GM13976 (cell line): ENCODE measurements at places on chromosomes 12 and 14.

DNA sequence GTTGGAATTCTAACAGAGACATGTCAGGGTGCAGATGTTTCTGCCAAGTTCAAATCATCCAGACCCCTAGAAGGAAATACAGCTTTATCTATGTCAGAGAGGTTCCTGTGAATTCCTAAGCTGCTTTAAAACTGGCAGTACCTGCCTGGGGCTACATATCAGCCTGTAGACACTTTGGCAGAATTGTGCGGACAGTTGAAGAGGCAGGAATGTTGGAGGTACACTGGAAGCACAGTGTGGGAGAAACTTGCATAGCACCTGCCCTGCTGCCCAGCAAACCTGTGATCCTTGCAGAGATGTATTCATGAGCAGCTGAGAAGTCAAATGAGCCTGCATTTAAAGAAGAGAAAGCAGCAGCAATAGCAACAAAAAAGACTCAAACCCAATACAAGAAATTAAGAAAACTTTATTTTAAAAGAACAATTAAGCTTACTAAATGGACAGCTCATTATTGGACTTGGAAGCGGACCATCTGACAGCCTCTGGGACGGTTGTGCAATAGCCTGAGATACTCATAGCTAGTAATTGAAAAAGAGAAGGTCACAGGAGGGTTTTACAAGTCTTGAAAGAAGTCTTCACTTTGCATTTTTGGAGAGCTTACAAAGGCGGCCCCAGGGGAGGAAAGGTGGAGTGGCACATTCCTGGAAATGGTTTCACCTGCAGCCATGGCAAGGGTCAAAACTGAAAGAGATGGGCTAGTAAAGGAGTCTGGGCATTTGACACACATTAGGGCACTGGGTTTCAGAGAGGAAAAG, 280.9 kb upstream of the FLRT2 start:
- DNase-seq, result no peak

DNA sequence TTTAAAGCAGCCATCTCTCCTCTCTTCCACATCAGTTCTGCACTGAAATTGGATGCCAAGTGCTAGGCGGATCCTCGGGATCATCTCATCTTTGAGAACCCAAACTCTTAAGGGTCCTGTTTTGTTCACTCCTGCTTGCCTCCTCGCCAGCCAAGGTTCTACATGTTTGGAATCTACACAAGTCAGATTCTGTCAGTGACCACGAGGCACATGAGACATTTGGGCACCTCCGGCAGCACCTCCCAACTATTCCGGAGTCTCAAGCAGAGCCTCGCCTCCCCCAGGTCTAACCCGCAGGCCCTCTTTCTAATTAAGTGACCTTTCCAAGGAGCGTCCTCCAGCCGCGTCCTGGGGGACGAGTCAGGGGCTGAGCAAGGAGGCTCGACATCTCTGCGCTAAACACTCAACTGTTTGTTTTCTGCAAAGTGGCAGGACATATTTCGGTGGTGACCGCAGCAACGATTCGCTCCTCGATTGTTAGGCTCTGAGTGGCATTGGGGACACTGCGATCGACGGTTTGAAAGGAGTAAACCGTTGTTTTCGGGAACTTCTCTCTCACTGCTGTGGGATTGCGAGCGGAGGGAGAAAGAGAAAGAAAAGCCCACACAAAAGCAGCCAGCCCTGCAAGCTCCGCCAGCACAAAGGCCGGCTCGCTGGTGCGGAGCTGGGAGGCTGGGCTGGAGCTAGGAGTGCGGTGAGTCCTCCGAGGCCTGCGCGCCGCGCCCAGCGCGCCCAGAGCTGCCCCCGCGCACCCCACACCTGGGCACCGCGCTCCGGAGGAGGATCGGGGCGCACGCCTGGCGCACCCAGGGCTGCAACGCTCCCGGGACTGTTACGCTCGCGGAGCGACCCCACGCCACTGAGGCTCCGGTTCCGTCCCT, 640 bp downstream of the ARMH4 start:
- DNase-seq, result no peak

- DNase-seq, result no peak
These were observed 148.9 kb downstream of the PPM1H start for GRCh38 chr12:62785941-62786559.

DNA sequence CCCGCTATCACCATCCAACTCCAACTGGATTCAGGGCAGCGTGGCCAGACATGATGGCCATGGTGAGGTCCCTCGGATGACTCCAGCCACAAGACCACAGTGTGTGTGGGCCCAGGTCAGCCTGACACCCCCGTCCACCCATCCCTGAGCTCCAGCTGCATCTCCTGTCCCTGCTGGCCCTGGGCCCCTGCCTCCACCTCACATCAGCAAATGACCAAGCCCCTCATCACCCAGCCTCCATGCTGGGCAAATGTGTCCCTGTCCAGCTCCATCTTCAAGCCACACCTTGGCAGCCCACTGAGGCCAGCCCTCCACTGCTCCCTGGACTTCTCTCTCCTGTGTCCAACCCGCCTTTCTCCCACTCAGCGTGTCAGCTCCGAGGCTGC, 3.2 kb downstream of the GPR132 start:
- DNase-seq, result no peak

GRCh38 chr12:79020106-79020505, 155.5 kb downstream of the SYT1 start:
- DNase-seq, result no peak

DNA sequence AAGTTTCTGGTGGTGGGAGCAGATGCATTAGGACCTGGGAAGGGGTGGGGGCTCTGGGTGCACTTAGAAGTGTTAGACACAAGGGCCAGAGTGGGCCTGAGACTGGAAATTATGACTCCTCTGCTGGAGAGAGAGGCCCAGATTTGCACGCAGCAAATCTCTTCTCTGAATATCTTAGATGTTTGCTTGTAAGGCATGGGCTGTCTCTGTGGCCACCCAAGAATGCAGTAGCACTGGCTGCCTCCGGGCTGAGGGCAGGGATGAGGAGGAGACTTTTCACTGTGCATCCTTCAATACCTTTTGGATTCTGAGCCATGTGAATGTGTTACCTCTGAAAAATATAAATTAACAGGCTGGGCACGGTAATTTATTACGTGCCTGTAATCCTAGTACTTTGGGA, 14.0 kb upstream of the RABGGTA start:
- DNase-seq, result no peak

DNA sequence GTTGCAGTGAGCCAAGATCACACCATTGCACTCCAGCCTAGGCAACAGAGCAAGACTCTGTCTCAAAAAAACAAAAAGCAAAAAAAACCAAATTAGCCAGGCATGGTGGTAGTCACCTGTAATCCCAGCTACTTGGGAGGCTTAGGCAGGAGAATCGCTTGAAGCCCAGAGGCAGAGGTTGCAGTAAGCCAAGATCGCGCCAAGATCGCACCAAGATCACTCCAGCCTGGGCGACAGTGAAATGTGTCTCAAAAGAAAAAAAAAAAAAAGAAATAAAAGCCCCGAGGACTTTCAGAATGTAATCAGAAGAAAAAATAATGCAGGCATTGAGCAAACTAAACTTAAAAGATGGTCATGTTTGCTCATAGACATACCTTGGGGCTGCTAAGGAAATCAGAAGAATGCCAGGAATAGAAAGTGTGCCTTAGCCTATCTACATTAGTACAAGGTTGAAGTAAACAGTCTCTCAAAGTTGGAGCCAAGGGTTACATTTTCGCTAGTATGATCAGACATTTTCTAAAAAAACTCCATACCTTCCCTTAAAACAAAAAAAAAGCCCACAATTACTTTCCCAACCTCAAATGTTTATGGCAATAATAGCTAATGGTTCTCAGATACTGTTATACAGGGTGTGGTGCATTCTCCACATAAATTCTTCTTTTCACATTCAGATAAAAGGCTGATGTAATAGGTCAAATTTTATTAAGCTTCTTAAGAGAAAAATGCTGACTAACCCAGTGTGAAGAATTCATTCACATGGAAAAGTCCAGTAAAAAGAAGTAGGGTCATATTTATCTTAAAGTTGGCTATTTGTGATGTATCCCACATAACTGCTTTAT, 15.8 kb downstream of the DTD2 start:
- DNase-seq, result no peak

GRCh38 chr12:120013659-120014380, 24.8 kb downstream of the BICDL1 start:
- DNase-seq, result peak; percentile 65

DNA sequence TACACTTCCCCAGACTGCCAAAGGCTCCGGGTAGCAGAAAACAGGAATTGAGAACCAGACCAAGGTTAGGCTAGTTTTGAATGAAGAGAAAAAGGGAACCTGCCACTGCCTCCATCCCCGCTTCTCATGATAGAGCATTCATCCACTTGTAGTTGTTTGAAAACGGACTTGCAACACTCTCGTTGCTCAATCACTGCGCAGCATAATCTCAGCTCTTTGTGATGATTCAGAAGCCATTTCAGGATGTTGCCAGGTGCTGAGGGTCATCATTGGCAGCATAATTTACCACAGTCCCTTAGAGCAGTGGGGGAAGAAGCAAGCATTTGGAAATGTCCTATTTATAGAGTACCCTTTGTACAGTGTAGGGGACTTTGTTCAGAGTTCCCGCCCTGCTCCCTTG, 25.6 kb downstream of the KCNK13 start:
- DNase-seq, result no peak

- no peak for DNase-seq
These were observed 15.4 kb upstream of the PRIMA1 start for GRCh38 chr14:93803408-93804318.

GRCh38 chr12:103399986-103400385, 95.8 kb downstream of the C12orf42 start:
- DNase-seq, result no peak

GRCh38 chr12:120041386-120042231, 52.6 kb downstream of the BICDL1 start:
- DNase-seq, result no peak

DNA sequence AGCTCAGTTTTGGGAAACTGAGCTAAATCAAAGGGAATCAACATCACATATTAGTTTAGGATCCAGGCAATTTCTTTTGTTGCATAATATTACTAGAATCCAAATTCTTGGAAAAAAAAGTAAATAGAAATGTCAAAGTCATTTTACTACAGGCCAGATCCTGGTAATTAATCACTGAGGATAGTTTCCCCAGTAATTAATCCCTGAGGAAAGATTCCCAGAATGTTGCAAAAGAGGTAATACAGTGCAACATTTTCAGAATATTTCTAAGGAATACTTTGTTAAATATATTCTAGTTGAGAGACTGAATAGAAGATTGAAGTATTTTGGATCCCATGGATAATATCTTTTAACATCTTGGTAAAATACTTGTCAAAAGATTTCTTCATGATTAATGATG, 207.0 kb upstream of the GARIN2 start:
- no peak for DNase-seq

GRCh38 chr14:32005628-32006027, 71.5 kb upstream of the ARHGAP5 start:
- DNase-seq, result no peak

DNA sequence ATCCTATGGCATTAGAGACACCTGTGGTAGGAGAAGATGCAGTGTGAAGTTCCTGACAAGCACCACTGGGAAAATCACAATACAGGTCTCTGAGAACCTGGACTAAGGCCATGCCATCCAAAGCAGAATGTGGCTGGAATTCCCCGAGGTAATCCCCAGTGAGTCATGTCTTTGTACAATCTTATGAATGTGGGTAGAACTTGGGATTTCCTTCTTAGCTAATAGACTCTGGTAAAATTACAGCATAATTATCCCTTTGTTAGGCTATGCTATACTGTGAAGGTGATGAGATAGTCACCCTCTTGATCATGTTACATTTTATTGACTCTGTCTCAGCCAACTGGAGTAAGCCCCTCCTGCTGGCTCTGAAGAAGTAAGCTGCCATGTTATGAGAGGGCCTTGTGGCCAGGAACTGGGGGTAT, 224.3 kb upstream of the DCN start:
- peak; percentile 3 for DNase-seq

DNA sequence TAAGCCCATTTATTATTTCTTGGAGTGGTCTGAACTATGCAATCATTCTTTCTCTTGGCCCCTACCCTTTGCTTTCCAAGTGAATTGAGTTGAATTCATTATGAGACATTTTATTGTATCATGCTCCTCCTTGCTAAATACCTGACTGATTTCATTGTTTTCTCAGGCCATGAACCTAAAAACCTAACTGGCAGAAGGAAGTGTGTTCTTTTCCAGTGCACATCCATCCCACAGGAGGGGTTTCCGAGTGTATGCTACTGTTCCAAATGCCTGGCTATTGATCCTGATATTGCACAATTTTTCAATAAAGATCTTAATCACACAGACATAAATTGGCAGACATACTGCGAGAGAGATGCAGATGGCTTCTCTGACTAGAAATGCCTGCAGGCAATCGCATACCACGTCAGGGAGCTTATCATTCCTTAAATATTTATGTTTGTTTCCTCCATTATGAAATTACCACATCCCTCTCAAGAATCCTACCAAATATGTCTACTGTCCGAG, 162.2 kb upstream of the EGLN3 start:
- no peak for DNase-seq

DNA sequence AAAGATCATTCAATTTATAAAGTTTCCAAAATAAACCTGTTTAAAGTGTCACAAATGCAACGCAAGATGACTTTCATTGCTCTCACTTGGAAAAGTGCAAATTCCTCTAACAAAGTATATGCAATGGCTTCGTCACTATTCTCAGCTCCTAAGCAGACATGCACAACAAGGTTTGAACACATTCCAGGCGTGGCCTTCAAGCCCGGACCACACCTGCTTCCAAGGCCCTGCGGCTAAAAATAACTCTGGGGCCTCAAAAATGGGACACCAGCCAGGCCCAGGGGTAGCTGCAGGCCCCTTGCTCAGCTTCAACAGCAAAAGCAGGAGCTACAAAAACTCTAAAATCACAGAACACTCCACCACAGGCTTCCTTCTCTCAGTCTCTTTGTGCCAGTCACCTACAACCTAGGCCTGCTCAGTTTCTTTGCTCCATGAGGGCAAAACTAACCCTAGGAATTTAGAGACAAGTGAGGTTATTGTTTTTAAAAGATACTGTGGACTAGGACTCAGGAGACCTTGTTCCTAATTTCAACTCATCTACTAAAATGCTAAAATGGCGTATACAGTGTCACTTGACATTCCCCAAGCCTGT, 29.3 kb downstream of the DUSP16 start:
- no peak for DNase-seq

- DNase-seq, result no peak
These were observed 536 bp upstream of the DAAM1 start for GRCh38 chr14:59187802-59188460.

GRCh38 chr12:115749071-115749841, 528.2 kb downstream of the MED13L start:
- no peak for DNase-seq

DNA sequence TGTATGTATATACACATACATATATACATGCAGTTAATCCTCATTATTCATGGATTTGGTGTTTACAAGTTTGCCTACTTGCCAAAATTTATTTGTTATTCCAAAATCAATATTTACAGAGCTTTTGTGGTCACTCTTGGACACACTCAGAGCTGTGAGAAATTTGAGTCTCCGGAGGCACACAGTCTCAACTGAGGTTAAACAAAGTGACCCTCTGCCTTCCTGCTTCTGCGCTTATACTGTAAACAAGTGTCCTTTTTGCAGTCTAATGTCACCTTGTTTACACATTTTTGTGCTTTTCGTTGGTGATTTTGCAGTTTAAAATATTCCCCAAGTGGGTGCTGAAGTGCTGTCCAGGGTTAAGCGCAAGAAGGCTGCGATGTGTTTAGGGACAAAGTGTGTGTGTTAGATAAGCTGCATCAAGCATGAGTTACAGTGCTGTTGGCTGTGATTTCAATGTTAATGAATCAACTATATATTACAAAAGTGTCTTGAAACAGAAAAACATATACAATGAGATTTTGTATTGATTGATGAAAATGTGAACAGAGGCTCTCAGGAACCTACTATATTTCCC, 13.1 kb upstream of the LTA4H start:
- DNase-seq, result no peak
